ENCODE measurements at places on chromosomes 16 and 17.
A peak's percentile ranks its signal among the peaks of the same experiment; 100 is the strongest.

DNA sequence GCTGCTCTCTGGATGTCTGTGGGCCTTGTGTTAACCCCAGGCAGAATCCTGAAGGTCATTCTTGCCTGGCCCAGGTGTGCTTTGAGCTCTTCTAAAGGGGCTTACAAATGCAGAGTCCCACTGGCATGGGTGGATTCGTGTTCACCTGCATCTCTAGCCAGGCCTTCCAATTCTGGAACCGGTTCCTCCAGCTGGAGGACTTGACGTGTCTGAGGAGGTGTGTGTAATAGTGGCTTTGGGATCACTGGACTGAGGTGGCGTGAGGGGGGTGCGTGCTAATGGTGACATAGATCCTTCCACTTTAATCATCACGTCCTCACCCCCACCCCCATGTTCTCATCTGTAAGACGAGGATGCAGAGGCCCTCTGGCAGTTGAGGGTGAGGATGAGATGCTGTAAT is 4.8 kb downstream of the GSE1 start:
- DNase-seq, result no peak

- peak; percentile 80 for DNase-seq
These were observed 23.0 kb upstream of the SLC38A8 start for GRCh38 chr16:84065536-84066132.

DNA sequence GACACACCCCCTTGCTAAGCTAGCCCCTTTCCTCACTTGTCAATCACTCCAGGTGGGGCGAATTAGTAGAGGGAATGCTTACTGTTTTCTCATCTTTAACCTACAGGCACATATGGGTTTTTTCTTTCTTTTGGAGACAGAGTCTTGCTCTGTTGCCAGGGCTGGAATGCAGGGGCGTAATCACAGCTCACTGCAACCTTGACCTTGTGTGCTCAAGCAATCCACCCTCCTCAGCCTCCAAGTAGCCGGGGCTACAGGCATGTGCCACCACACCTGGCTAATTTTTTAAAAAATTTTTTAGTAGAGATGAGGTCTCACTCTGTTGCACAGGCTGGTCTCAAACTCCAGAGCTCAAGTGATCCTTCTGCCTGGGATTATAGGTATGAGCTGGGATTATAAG is 38.7 kb upstream of the RHBDL3 start:
- peak; percentile 27 for DNase-seq

DNA sequence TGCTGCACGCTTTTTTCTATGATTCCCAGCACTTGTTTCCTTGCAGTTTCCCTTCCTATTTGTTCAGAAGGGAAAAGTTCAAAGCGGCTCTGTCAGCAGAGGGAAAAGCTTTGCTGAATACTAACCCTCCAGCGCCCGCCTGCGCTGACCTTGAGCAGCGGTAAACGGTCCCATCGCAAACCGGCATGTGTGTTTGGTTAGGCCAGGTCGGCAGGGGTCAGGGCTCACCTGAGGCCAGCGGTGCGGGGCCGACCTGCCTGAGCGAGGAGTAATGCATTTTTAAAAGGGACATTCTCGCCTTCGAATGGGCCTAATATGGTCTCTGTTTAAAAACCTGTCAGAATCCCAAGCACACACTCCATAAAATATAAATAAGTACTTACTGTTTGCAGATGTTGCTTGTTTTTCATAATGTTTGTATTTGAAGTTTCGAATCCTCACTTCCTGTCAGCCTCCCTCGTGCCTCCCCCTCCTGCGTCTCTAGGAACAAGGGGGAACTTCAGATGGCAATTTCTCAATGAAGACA is 110.1 kb downstream of the IRX3 start:
- DNase-seq, result peak; percentile 25

DNA sequence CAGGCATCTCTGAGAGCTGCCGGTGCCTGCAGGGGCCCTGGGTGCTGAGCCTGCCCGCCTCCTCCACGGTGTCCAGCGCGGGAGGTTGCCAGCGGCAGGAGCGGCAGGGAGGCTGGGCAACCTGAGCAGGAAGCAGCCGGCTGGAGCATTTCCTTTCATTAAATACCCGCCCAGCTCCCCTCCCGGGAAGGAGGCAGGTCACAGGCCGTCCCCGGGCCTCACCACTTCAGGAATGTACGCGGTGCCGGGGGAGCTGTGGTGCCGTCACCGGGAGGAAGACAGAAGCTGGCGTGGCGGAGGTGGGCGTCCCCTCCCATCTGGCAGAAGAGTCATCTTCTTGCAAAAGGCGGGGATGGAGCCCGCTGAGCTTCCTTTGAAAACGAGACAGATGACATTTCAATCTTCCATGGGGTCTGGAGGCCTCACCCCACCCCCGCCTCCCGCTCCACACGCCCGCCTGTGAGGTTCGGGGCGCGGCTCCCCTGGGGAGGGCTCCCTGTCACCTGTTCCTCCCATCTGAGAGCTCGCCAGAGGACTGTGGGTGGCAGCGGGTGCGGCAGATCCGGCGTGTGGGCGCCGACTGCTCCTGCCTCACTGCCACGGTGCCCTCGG is 16.0 kb downstream of the SOX8 start:
- peak; percentile 43 for DNase-seq

DNA sequence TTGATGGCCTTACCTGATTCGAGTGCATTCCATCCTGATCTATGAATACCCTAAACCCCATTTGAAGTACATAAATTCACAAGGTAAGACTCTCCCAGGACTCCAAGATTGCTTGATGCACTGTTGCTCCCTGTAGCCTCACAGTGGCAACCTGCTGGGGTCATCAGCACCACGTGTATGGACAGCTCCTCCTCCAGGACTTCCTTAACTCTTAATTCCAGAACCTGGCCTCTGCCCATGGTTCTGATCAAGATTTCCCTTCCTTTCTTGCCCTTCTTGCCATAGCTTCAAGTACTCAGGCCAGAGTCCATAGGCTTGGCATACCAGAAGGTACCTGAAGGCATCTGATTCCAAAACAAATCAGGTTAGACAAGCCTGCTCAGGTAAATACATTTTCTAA is 34.0 kb upstream of the NLK start:
- peak; percentile 78 for DNase-seq

- no peak for DNase-seq
These were observed 99.0 kb upstream of the CDH5 start for GRCh38 chr16:66267292-66268014.

DNA sequence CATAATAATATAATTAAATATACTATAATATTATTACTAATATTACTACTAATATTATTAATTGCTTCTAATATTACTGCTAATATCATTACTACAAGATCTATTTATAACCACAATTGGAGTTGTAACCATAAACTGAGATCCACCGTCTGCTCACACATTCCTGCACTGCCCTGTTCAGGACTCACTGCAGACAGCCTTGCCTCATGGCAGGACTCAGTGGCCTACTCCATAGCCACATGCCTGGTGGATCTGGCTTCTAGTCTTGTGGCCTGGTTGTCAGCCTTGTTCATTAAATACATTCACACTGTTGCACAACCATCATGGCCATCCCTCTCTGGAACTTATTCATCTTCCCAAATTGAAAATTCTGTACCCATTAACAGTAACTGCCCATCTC is 48.0 kb downstream of the SRL start:
- no peak for DNase-seq

DNA sequence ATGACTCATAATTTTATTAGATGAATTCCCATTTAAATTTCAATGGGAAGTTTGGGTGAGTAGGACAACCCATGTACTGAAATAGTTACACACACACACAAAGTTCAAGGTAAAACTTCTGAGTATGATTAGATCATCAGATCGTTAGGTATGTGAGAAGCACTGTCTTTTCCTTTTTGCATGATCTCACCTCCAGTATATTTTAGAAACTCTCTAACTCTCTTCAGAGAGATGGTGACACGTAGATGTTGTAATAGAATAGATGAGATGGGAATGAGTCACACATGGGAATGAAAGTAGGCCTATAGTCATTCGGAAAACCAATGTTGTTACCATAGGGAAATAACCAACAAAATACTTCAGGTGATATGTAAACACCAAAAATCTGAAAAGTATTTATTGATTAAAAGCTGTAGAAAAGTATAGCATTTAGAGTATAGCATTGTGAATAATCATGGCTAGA is 22.2 kb downstream of the KRT23 start:
- DNase-seq, result peak; percentile 95

- no peak for DNase-seq
These were observed 226.7 kb downstream of the KATNIP start for GRCh38 chr16:27776556-27777225.

DNA sequence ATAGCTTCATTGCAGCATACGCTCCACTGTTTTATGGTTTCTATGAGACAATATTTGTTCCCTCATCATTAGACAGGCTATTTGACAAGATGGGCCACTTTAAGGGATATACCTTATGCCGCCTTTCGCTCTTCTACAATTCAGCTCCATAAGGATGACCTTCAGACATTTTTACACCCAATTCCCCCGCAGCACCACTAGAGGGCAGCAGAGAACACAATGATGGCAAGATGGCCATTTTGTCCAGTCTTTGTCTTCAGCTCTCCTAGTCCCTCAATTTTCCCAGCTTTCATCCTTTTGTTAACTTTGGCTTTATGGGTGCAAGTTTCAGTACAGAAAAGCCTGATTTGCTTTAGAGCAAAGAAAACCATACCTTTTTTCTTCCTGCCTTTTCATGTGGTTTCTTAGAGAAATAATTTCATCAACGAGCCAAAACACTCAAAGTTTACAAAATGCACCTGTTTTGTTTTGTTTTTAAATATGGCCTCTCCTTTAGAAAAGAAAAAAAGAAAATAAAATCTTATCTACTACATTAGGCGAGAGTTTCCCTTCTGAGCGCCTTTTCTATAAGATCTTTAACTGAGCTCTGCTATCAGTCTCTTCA is 355.3 kb downstream of the TOX3 start:
- DNase-seq, result peak; percentile 77

- DNase-seq, result peak; percentile 70
These were observed 21.3 kb upstream of the GAA start for GRCh38 chr17:80080081-80080480.

DNA sequence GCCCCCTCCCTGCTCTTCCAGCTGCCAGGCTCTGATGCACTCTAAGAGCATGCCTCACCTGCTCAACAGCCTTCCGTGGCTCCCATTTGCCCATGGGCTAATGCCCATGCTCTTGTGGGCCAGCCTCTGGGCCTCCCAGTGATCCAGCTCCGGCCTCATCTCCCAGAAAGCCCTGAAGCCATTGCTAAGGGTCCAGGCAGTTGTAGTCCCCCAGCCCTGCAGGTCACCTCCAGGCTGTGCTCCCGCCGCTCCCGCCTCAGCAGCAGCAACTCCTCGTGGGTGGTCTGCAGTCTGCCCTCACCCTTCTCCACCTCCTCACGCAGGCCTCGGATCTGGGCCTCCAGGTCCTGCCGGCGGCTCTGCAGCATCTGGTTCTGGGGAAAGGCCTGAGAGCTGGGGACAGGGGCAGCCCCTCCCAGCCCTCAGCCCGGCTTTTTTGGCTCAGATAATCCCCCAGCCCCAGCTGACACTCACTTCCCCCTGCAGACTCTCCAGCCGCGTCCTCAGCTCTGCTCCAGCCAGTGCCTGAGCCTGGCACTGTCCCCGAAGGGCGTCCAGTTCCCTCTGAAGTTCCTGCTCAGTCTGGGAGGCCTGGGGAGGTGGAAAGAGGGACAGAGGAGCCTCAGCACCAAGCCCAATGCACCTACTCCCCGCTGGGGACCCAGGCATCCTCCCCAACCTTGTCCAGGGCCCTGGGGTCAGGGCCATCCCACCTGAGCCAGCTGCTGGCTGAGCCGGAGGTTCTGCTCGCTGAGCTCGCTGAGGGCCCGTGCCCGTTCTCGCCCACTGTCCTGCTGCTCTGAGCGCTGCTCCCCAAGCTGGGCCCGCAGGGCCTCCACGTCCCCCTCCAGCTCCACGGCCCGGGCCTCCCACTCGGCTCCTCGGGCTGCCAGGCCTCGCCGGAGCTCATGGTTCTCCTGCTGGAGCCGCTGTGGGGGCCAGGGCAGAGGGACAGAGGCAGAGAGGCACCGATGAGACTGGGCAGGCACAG is 6.2 kb downstream of the BICDL2 start:
- DNase-seq, result no peak

DNA sequence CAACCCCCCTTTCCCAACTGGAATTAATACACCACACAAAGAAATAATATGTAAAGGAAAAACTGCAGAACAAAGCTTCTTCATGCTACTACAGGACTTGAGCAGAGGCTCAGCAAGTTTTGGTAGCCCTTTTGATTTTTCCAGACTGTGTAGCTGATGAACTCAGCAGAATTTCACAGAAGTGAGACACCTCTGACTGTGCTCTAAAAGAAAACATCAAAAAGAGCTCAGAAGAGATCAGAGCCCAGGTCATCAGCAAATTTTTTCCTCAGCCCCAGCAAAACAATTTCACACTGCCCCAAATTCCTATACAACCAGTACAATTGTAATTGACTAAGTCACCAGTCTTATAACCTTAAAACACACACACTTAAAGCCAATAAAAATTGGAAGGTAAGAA is 38.0 kb downstream of the TTC19 start:
- DNase-seq, result peak; percentile 40

- no peak for DNase-seq
These were observed 466.5 kb upstream of the MAF start for GRCh38 chr16:80066805-80067580.

- peak; percentile 72 for DNase-seq
These were observed 121.3 kb downstream of the CDH13 start for GRCh38 chr16:82748026-82748425.
